ENCODE measurements at places on chromosomes 5 and 9.

DNA sequence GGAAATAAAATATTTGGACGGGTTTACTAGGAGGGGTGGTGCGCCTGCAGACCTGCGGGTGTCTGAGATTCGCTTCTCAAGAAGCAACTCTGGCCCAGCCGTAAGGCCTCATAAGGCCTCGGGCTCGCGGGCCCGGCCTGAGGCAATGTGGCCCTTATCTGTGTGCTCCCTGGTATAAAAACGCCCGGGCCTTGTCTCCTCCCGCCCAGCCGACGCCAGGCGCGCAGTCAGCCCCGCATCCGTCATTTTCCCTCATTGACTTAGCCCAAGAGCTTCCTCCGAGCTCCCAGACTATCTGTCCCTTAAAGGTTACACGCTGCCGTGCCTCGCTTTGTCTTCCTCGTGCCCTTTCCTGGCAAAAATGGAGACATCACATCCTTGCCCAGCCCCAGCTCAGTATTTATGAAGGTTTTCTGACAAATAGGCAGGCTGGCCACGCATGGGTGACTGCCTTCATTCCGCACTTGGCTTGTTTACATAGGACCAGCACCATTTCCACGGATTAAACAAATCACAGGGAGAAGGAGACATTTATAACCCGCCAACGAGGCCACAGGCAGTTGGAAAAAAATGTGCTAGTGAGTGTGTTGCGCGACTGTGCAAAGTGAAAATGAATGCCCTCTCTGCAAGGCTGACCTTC lies 74.5 kb upstream of the TBCA start:
- no peak for DNase-seq

DNA sequence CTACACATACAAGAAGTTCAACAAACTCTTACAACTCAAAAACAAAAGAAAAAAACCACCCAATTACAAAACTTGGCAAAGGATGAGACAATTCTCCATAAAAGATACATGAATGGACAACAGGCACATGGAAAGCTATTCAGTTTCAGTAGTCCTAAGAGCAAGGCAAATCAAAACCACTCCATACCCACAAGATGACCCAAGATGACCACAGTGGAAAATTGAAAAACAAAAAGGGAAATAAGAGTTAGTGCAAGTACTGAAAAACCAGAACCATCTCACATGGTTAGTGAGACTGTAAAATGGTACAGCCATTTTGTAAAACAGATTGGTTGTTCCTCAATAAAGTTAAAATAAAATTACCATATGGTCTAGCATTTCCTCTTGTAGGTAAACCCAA lies 287.1 kb upstream of the CDH9 start:
- DNase-seq, result no peak

DNA sequence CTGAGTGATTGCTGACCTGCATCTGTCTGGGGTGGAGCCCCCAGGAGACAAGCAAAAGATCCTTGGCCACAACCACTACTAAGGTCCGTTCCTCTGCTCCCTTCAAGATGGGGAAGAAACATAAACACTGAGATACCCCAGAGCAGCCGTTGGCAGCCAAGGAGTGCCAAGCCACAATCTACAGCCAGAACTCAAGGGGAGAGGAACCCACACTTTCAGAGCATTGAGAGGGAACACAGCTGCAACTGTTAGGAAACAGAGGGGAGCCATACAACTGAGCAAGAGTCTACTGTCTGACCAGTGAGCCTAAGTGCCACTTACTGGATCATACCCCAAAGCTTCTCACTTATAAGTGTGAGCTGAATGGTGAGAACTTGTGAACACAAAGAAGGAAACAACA lies 44.6 kb upstream of the ADRB2 start:
- DNase-seq, result no peak

DNA sequence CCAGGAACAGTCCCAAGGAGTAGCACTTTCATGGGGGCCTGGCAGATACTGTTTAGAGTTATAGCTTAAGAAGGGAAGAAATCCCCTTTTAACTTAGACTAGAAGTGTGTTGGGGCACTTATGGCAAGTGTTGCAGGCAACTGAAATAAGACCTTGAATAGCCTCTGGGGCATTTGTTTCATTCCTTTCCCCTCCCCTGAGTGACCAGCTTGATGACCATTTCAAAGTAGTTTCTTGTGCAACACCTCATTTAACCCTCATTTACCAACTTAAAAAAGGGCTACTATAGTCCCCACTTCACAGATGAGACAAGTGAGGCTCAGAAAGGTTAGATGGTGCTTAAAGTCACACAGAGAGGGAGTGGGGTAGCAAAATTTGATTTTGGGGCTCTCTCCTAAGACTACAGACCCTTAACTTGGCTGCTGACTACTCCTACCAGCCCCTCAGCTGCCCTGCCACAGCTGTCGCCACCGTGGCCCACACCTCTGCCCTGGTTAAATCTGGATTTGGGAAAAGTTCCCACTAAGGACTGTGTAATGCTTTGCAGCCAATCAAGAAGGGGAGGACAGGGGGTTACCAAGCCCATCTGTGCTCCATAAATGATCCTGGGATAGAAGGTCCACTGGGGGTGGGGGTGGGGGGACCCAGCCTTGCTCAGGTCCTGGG lies 5.5 kb downstream of the PDLIM4 start:
- no peak for DNase-seq

DNA sequence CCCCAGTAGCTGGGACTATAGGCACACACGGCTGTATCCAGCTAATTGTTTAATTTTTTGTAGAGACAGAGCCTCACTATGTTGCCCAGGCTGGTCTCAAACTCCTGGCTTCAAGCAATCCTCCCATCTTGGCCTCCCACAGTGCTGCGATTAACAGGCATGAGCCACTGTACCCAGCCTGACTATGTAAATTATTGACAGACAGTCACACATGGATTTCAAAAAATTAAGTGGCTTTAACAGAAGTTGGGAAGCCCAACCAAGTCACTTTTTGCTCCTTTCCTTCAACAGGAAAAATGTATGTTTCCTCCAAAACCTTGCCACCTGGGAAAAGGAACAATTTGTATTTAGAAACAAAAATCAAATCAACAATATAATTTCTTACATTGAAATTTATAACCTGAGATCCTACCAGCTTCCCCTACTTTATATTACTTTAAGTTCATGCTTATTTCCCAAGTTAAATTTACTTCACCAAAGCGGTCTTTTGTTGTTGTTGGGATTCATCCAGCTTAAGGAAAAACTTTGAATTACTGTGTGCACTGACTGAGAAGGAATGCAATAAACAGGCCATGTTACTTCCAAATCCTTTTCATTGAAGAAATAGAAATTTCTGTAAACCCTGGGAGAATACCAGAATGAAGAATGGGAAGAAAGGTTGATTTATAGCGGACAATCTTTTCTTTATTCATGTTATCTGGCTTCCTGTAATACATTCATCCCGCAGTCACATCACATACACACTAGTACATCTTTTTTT lies 8.6 kb downstream of the PCA3 start:
- DNase-seq, result no peak

GRCh38 chr9:88689509-88690298 lies 154.7 kb downstream of the NXNL2 start:
- DNase-seq, result no peak

Data from stimulated activated CD4-positive, alpha-beta T cell treated with anti-CD3 and anti-CD28 coated beads, Interleukin-1b, Interleukin-23, amount 100 ng/mL, for 48 hours (primary cell).